NCI-H524 treated with DMSO at 0.1 percent for 48 hours (cell line): ENCODE measurements at places on chromosomes 12 and 14.

DNA sequence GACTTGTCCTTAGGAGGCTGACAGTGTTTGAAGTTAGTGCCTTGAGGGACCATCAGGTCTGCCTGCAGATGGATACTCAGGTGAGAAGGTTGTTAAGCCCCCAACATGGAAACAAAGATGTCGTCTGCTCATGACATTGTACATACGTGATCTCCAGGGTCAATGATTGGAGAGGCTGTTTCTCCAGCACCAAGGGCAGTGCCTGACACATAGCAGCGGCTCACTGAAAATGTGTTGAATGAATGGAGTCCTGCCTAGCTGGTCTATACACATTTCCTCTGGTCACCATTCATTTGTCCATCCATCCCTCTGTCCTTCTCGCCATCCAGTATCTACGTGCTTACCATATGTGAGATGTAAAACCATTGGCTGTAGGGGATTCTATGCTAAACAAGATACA lies 7.1 kb downstream of the CCDC177 start:
- DNase-seq, result no peak

DNA sequence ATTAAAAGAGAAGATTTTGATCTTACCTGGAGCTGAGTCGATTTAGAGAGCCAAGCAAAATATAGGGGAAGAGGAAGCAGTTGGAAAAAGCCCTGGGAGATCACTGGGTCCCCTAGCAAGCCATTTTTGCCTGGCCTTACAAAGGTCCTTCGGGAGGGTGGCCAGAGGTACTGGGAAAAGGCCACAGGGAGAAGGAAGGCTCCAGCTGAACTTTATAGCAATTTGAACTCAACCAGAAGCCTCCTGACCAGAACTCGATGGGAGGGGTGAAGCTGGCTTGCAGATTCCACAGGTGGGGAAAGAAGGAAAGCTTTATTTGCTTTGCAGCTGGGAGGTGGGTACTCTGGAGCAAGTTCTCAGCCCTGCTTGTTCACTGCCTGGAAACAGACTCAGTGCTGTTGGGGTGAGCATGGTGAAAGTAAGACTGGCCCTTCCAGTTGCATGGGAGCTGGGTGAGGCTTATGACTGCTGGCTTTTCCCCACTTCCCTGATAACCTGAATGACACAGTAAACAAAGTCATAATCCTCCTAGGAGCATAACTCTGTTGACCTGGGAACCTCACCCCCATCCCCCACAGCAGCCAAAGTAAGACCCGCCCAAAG lies 855.8 kb downstream of the FSCB start:
- no peak for DNase-seq

DNA sequence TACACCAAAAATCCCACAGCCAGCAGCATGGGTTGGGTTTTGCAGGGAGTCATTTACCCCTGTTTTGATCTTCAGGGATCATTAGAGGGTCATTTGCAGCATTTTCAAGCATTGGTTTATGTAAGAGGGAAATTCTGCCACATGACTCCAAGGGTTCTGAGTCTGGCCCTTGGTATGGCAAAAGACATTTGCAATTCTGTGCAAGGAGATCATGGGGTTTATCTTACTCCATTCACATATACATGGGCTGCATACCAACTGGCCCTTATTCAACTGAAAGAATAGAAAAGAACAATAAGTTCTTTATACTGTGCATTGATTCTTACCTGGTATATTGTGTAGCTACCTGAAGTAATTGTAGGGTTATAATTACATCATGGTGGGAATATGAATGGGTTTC lies 13.7 kb downstream of the SIX4 start:
- DNase-seq, result no peak

DNA sequence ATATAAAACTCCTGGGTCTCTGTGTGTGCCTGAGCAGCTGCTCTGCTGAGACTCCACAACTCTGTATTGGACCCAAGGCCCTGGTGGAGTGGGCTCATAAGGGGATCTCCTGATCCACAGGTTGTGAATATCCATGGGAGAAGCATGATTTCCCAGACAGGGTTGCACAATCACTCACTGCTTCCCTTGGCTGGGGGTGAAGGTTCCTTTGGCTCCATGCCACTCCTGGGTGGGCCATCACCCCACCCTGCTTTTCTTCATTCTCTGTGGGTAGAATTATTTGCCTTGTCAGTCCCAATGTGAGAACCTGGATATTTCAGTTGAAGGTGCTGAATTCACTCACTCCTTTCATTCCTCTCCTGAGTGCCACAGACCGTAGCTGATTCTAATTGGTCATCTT lies 205.2 kb upstream of the TMEM260 start:
- DNase-seq, result no peak

- DNase-seq, result no peak
Observed at GRCh38 chr12:52358575-52359350, 8.5 kb downstream of the KRT85 start.

- no peak for DNase-seq
Observed at GRCh38 chr12:13584541-13584940, 388.0 kb downstream of the EMP1 start.

GRCh38 chr12:21558100-21558679 lies 32.1 kb downstream of the SPX start:
- no peak for DNase-seq

DNA sequence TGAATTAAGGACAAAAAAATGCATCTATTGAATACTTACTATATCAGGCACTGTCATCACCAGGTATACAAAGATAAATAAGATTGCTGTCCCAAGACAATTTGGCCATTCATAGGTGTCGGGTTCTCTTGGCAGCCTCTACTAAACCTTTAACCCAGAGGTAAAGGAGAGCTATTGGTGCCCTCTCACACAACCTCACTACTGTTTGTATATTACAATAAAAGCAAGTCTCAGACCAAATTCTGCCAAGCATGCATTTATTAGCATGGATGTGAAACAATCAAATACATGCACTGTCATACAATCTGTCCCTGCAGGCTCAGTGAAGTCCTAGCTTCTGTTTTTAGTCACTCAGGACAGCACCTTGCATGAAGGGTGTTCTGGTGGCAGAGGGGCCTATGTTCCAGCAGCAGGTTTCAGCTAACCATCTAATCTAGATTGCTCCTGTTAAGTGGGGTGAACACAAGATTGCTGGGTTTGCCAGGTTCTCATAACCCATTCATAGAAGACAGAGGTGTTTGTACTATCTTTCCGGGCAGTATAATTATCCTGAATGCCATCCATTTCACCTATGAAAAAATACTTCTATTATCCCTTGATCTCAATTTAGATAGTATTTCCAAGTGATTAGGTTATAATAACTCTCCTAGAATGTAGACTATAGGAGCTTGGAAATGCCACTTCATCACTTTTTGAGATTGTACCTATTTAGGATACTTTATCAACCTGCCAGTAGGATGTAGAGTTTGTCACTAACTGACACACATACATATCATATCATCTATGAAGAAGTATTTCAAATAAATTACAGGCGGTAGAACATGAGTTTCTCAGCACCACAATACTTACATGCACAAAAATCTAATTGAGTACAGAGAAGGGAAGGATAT lies 254.0 kb upstream of the KRR1 start:
- DNase-seq, result no peak

GRCh38 chr12:40015345-40015744 lies 90.5 kb downstream of the SLC2A13 start:
- no peak for DNase-seq

DNA sequence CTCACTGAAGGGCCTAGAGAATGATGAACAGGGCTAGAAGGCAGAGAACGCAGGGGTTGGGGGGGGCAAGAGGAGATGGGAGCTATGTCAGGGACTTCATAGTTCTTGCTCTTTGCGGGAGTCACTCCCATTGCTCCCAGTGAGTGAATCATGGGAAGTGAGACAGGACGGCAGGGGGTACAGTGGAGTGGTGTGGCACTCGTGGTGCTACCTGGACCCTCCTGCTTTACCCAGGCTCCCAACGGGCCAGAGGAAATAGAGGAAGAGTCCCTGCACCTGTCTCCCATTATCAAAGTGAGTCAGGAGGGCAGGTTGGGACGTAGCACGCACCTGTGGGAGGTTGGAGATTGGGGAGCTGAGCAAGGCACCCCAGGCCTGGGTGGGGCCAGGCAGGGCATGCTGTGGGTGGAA lies 1.3 kb upstream of the KRT8 start:
- DNase-seq, result no peak

DNA sequence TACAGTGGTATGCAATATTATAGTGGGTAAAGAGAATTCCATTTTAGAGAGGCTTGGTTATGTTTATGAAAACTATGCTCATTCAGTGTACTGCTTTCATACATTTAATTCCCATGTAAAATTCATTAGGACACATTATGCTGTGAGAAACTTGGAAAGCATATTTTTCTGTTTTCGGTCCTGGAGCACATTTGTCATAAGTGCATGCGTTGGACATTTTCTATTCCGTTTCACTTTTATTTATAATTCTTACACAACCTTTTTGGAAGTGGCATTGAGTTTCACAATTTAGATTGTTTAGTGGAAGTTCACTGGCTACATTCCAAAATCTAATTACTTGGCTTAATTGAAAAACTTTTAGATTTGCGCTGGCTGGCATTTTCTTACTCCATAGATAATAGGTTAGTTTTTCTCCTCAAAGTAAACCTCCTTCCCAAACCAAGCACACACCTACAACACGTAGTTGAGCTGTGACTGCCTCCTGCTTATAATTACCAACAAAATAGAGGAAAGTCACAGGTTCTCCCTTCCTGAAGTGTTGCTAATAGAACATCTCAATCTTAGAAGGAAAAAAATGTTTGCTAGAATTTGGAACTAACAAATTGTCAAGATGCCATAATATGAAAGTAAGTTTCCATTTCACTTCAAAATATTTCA lies 938.5 kb downstream of the TRHDE start:
- no peak for DNase-seq
